ENCODE measurements at places on chromosomes 3 and 15.

DNA sequence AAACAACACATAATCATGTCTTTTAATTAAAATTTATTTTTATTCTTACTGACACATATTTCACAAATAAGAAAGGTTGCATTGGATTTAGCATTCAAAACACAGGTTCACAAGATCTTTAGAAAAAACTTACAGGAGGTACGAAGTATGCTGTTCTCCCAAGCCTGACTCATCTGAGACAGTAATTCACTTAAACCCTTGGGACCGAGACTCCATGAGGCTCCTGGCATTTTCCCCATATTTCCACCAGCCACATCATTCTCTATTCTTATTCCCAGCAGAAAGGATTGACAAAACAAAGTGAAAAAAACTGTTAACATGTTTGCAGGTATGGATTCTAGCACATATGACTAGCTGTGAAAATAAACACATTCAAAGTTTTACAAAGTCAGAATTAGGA lies 52.6 kb downstream of the CNTN3 start:
- DNase-seq, result no peak

- no peak for DNase-seq
Observed at GRCh38 chr3:54535619-54536018, 392.2 kb downstream of the LRTM1 start.

GRCh38 chr15:68389936-68390817 lies 41.8 kb downstream of the ITGA11 start:
- peak; percentile 79 for DNase-seq

GRCh38 chr15:86312486-86312885 lies 232.8 kb downstream of the AGBL1 start:
- DNase-seq, result no peak

- DNase-seq, result no peak
Observed at GRCh38 chr3:96428097-96428496, 386.3 kb upstream of the EPHA6 start.

- no peak for DNase-seq
Observed at GRCh38 chr3:170840291-170840859, 29.6 kb downstream of the RPL22L1 start.
